NCI-H524 (cell line): ENCODE measurements at places on chromosomes 7 and 10.
A peak's percentile ranks its signal among the peaks of the same experiment; 100 is the strongest.

DNA sequence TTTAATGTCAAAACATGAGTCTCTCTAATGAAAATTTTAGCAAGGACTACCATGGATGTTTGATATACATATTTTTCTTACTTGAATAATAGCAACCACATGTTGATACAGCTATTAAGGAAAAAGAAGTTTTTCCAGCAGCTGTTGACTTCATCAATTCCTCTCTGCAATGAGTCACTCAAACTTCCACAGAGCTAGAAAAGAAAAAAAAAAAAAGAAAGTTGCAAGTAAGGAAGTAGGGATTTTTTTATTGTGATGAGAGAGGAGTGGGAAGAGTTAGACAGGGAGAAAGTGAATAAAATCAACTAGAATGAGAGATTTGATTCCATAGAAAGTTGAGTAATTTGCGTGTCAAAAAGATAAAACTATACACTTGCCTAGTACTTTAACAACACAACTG, 46.2 kb downstream of the CAV1 start:
- no peak for DNase-seq

DNA sequence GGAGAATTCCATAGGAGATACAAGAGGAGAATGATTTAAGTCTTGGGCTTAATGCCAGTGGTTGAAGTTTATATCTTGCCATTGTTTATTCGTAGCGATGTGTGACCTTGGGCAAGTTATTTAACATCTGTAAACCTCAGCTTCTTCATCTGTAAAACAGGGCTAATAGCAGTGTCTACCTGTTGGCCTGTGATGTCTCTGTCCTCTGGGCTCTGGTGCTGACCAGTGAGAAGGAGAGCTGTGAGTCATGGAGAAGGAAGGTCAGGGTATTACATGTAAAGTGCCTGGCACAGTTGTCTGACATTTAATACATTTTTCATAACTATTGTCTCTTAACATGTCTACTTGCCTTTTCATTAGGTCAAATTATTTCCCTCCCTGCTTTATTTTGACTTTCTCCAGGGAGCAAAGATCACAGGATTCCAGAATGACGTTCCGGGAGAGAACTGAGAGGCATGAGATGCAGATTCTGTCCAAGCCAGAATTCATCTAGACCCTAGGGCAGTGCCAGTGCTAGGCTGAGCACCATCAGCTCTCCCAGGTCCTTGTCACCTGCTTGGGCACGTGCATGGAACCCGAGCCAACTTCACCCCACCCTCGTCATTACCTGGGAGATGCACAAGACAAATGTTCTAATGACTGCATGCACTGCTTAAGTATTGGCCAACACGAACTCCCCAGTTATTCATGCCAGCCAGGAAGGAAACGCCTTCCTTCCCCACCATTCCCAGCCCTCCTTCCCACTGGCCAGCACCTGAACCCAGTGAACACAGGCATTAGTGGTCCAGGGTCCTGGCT, 187.9 kb downstream of the DPY19L1 start:
- DNase-seq, result no peak

DNA sequence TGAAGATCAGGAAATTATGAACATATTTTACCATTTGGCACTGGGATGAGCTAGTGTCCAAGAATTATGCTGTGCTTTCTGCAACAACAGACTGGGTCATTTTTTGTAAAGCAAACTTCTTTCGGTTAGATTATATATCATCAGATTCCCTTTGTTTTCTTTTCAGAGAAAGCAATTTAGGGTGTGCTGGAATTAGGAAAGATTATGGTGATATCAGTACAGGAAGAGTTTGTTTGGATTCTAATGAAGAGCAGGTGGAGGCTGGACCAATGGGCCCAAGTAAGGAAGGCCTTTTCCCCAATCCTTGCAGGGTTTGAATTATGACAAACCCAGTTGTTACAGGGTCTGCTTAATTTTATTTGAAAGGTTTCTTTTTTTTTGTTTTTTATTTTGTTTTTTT, 1092.8 kb downstream of the KCNMA1 start:
- no peak for DNase-seq

- DNase-seq, result no peak
Measured at GRCh38 chr10:13223241-13223640, 10.9 kb downstream of the UCMA start.

DNA sequence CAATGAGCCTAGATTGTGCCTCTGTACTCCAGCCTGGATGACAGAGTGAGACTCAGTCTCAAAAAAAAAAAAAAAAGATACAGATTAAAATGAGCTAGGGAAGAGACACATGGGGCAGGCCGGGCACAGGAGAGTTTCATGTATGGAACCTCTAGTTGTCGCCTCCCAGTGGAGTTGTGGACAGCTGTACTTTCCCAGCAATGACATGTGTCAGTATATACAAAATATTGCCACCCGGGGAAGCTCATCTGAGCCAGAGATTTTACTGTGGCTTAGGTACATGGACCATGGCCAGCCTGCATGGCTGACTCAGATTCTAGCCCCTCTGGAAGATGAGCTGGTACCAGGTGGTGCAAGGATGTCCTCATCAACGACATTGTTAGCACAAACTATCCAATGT, 87.4 kb downstream of the COL26A1 start:
- DNase-seq, result no peak

- DNase-seq, result no peak
Measured at GRCh38 chr7:71645836-71646235, 513.9 kb downstream of the GALNT17 start.

- no peak for DNase-seq
Measured at GRCh38 chr10:94403380-94404213, 1.3 kb downstream of the TBC1D12 start.

DNA sequence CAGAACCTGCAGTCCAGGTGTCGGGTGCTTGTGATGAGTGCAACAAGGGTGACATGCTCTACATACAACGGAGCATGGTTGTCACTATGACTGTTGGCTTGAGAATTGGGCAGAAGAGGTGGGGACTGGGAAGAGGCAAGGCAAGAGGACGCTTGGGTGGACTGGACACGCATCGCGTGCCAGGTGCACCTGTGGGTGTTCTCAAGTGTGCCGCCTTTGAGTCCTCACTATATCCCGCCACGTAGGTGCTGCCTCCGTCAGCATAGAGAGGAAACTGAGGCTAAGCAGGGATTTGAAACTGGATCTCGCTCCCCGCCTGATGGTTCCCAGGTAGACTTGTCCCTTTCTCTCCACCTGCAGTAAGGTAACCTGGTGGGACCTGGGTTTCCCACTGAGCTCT, 27.2 kb downstream of the CDH23 start:
- DNase-seq, result no peak

DNA sequence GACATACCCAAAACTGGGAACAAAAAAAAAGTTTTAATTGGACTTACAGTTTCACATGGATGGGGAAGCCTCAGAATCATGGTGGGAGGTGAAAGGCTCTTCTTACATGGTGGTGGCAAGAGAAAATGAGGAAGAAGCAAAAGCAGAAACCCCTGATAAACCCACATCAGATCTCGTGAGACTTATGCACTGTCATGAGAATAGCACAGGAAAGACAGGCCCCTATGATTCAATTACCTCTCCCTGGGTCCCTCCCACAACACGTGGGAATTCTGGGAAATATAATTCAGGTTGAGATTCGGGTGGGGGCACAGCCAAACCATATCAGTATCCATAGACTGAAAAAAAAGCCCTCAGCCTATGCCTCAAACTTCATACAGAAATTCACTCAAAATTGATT, 647.2 kb downstream of the GRID1 start:
- DNase-seq, result no peak

DNA sequence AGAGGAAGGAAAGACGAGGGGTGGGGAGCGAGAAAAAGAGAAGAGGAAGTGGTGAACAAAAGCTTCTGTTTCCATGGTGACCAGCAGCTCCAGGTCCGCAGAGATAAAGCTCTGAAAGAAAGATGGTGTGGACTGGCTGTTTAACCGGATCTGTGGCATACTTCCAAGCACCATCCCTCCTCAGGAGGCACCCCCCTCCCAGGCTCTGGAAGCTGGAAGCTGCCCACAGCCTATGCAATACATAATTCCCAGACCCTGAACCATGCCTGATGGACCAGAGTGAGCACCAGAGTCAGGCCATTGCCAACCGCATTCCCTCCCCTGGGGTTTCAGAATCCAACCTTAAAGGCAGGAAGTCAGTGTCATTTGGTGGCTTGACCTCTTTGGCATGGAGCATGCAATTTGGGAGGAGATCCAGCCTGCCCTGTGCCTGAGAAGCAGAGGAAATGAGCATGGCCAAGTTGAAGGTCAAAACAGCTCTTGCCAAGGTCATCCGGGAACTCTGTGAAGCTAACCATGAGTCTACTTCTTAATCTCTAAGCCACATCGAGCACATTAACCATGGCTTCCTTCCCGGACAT, 22.2 kb upstream of the CPXM2 start:
- no peak for DNase-seq

DNA sequence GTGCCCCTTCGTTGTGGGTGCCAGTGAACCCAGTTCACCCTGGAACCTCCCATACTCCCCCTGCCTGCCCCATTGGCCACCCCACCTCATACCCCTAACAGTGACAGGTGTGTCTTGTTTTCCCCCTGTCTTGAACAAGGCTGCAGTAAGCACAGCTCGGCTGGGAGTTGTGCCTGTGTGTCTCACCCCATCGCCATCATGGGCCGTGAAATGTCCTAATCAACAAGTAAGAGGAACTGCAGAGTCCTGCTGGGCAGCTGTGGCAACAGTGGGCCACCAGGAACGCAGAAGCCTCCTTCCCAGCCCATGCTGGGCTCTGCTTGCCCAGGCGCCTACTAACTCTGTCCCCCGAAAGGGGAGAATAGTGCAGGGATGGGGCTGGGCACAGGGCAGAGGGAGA, 91.6 kb downstream of the C10orf105 start:
- no peak for DNase-seq

DNA sequence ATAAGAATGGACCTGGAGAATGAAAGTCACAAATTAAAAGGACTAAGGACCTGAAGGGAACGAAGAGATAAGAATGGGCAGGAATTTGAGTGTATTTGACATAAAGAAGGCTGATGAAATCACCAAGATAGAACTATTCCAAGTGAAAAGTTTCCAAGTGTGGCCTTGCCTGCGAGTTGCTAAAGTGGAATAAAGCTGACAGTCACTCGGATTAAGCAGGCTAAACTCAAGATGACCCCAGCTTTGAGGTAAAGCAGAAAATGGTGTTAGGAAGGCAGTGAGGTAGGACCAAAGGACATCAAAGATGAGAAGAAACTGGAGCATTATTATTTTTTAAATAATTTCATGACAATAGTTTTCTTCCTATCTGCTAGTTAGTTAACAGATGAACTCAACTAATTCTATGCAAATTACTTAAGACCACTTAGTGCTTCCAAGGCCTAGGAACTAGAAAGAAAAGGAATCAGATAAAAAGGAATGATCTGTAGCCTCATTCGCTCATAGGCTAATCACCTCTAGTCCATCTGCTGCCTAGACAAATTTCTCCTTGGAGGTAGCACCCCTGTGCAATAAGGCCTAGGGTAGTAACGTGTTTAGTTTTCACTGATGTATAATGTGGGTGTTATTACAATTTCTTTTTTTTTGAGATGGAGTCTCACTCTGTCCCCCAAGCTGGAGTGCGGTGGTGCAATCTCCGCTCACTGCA, 34.5 kb downstream of the EZH2 start:
- peak; percentile 51 for DNase-seq

DNA sequence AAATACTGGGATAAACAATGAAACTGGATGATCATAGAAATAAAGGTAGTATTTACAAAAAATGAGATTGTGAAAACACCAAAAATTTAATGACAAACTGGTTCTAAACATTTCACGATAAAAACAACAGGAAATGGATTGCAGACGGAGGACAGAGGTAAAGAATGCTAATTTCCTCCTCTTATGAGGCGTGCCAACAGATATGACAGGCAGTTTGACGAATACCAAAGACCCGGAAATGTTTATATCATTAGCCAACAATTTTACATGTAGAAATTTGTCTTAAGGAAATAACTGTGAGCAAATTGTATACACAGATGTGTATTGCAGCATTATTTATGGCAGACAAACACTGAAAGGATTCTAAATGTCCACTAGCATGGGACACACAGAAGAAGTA, 162.0 kb upstream of the MGMT start:
- no peak for DNase-seq

DNA sequence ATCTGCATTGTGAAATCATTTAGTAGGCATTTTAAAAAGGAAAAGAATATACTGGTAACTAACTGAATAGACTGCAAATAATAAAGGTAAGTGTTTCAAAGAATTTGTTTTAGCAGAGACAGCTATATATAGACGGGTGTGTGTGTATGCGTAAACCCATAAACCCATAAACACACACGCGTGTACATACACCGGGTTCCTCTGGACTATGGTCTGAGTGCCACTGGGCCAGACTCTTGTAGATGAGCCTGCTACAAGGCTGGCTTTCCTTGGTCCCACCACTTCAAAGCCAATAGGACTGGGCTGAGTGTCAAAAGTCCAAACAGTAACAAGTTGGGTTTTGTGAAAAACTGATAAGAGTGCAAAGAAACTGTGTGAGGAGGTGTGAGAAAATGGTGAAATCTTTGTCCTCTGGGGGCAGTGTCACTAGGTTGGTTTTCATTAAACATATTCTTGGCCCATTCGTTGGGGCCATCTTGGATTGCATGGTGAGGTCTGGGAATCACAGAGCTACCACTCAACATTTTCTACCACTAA, 39.8 kb downstream of the GNA12 start:
- no peak for DNase-seq

GRCh38 chr10:60894786-60895185, 49.2 kb downstream of the RHOBTB1 start:
- DNase-seq, result no peak

- no peak for DNase-seq
Measured at GRCh38 chr7:92742186-92742585, 94.2 kb downstream of the CDK6 start.

DNA sequence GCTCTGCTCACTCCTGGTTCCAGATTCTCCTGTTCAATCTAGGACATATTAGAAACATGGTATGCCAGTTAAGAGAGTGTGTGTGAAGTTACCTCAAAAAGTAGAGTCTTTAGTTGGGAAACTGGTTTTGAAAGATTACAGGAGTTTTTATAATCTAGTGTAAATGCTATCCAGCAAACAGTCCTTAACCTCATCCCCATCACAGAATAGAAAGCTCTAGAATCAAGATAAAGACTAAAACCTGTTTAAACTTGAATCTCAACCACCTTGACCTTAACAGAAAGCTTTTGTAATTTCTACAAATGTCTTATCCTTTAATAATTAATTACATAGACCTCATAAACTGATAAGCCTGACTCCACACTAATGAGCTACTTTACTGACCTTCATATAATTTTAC, 1288.7 kb upstream of the SORCS1 start:
- no peak for DNase-seq

GRCh38 chr10:131982796-131983195, 1.1 kb upstream of the BNIP3 start:
- DNase-seq, result no peak

GRCh38 chr10:12512332-12513002, 163.1 kb downstream of the CAMK1D start:
- DNase-seq, result no peak

DNA sequence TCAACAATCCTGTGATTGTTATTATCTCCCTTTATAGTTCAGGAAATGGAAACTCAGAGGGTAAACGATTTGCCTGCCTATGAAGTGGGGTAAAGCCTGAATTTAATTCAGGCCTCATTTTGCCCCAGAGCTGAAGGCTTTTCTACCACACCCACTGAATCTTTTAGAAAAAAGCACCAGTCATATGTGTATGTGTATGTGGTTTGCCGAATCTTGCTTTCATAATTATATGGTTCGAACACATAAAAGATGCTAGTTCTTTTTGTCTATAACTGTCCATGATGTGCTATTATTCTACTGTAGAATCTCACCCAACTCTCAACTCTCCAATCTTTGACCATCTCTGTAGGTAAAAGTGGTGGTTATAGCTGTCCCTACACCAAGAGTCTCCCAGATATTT, 83.6 kb downstream of the MYOF start:
- no peak for DNase-seq

- no peak for DNase-seq
Measured at GRCh38 chr10:93629647-93630305, 17.4 kb downstream of the PDE6C start.
